ENCODE measurements at places on chromosomes 4 and X.

DNA sequence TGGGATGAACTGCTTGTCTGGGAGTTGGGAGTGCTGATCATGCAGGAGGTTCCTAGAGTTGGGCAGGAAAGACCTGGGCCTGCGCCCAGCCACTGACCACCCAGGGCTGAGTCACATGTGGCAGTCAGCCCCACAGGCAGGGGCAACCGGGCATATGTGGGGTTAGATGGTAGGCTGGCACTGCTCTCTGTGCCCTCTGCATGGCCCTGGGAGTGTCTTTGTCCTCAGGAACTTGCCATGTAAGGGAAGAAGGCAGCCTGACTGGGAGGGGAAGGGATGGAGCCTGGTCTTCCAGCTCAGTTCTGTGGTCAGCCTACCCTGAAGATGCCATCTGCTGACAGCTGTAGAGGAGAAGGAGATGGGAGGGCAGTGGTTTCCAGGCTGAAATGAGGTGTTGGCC is 70.2 kb upstream of the EFNB1 start:
- DNase-seq, result no peak

- no peak for DNase-seq
These were observed 30.2 kb downstream of the ATP8A1 start for GRCh38 chr4:42626629-42627146.

DNA sequence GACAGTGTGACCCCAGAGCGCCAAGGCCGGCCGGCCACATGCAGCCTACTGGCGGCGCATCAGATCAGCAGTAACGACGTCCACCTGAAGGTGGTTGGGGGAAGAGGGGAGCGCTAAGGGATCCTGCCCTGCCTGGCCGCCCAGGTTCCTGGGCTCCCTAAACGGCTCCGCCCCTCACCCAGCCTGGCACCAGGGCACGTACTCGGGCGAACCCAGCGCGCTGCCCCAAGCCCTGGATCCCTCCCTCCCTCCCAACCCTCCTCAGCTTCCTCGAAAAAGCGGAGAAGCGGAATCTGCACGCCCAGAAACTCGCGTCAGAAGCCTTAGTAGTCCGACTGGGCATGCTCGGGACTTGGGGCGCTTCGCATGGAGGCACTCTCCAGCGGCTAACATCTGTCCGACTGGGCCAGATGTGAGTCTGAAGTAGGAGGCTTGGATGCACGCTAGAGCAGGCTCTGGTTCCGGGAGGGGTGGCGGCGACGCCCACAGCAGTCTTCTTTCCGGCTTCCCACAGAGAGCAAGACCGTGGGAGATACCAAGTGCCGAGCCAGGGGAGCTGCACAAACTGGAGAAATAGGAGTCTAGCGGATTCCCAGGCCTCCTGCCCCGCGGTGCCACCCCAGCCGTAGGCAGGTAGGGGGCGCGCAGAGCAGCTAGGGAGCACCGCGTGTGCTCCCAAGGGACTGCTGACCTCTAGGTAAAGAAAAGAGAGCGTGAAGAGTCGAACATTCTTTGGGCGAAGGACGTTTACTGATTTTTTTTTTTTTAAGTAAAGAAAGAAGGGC is 114.3 kb upstream of the TEX13C start:
- no peak for DNase-seq

GRCh38 chr4:74045247-74045646 is 6.8 kb upstream of the CXCL3 start:
- no peak for DNase-seq

GRCh38 chr4:23233596-23233995 is 540.9 kb downstream of the GBA3 start:
- DNase-seq, result no peak

- no peak for DNase-seq
These were observed 33.3 kb upstream of the STPG2 start for GRCh38 chr4:98176531-98176930.

- DNase-seq, result no peak
These were observed 24.7 kb downstream of the PPP2R2C start for GRCh38 chr4:6447672-6448171.

GRCh38 chrX:86830685-86831084 is 682.4 kb downstream of the DACH2 start:
- no peak for DNase-seq

GRCh38 chr4:80183250-80184052 is 13.9 kb upstream of the PRDM8 start:
- DNase-seq, result no peak

- no peak for DNase-seq
These were observed 122.6 kb upstream of the VCX3B start for GRCh38 chrX:8341814-8342590.

- DNase-seq, result no peak
These were observed 133.4 kb downstream of the ATG4A start for GRCh38 chrX:108224727-108225621.

- DNase-seq, result no peak
These were observed 884.0 kb upstream of the INTU start for GRCh38 chr4:126748736-126749135.

Data from cortex of kidney (tissue), 1 donor.